ENCODE measurements at places on chromosomes 6 and 20. TPM values are rescaled to one million over a fixed set of nuclear protein-coding genes. Genes with fewer than 3 reads are reported as not detected.

TRDN gene
- not detected for total RNA-seq

BPIFB1 gene
- total RNA-seq = not detected

- no peak for DNase-seq
Observed at GRCh38 chr6:119720160-119720559, 370.6 kb upstream of the MAN1A1 start.

DNA sequence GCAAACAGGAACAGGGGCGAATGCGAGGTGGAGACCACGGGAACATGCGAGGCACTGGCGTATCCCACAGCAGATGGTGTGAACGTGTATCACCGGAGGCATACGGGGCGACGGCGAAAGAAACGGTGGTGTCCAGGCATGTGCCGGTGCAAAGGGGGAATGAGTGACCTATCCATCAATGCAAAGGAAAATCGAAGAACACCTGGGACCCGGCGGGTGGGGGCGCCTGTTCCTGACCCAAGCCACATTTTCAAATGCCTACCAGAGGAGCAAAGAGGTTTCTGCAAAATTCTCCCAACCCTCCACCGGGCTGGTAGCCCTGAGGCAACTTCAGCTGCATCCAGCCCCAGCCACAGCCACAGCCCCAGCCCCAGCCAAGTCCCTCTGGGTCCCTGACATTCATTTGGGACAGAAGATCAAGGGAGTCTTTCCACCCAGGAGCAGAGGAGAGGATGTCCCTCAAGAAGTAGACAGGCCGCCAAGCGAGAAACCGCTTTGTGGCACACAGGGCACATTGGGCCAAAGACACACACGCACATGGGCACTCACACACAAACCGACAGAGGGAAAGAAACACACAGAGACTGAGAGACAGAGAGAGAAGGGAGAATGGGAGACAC, 164.0 kb upstream of the ZNF337 start:
- no peak for DNase-seq

DNA sequence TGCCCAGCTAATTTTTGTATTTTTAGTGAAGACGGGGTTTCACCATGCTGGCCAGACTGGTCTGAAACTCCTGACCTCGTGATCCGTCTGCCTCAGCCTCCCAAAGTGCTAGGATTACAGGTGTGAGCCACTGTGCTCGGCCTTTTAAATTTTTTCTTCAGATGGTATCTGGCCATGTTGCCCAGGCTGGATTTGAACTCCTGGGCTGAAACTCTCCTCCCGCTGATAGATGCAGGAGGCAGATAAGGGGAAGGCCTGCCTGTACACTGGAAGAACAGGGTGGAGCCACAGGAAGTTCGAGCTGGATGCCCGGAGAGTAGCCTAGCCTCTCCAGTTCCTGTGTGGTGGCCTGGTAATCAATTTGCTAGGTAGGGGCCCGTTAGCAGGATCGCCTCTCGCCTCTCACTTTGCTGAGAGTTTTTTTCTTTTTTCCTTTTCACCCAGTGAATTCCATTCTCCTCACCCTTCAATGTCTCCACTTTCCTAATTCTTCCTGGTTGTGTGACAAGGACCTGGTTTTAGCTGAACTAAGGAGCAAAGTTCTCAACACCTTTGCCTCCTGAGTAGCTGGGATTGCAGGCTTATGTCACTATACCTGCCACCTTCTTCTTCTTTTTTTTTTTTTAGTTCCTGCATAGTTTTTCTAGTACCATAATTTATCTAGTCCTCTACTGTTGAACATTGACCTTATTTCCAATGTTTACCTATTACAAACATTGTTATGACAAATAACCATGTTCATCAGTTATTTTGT, 19.4 kb upstream of the ITCH start:
- DNase-seq = no peak
